Activated T-cell treated with anti-CD3 and anti-CD28 coated beads, Interleukin-2, amount 50 U/mL, for 72 hours (primary cell): ENCODE measurements at places on chromosomes 5 and 9. TPM values are rescaled to one million over a fixed set of nuclear protein-coding genes. Genes with fewer than 3 reads are reported as not detected.

Gene DTWD2
- 3.2 TPM for total RNA-seq

- DNase-seq = no peak
- H3K36me3 ChIP-seq = no peaks in the 10 kb centered on the region
- no peaks in the 10 kb centered on the region for H3K4me1 ChIP-seq
- H3K27me3 ChIP-seq = peaks cover 6% of the 10 kb centered on the region
- no peak overlapping the region for H3K4me3 ChIP-seq
These were observed 114.5 kb upstream of the SLC1A3 start for GRCh38 chr5:36491856-36492255.

GRCh38 chr5:179747811-179748210 lies 15.2 kb downstream of the MAML1 start:
- no peaks in the 10 kb centered on the region for H3K36me3 ChIP-seq
- no peak overlapping the region for H3K4me3 ChIP-seq
- DNase-seq = no peak

GRCh38 chr9:84711936-84712335 lies 42.4 kb downstream of the NTRK2 start:
- no peak overlapping the region for H3K27ac ChIP-seq
- no peaks in the 10 kb centered on the region for H3K4me1 ChIP-seq
- H3K4me3 ChIP-seq = no peak overlapping the region
- no peaks in the 10 kb centered on the region for H3K36me3 ChIP-seq
- no peak for DNase-seq

GRCh38 chr9:16803648-16804047 lies 66.8 kb downstream of the BNC2 start:
- no peaks in the 10 kb centered on the region for H3K36me3 ChIP-seq
- no peaks in the 10 kb centered on the region for H3K4me1 ChIP-seq
- no peaks in the 10 kb centered on the region for H3K27me3 ChIP-seq
- DNase-seq = no peak
- no peak overlapping the region for H3K27ac ChIP-seq
